ENCODE measurements at places on chromosomes 16 and 17.

DNA sequence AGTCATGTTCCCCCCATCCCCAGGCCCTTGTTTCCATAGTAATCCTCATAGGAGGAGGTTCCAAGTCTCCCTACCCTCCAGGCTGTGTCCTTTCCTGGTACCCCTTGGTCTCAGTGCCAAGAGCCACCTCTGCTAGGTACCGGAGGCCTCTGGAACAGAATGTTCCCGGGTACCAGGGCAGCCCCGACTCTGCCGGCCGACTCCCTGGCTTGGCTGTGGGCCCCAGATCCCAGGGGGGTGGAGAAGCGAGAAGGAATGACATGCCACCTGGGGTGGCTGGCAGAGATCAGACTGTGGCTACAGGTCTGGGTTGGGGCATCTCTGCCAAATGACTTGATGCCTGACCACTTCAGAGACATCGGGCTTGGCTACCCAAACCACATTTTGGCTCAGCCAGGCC, 3.6 kb downstream of the STAC2 start:
- DNase-seq = no peak

DNA sequence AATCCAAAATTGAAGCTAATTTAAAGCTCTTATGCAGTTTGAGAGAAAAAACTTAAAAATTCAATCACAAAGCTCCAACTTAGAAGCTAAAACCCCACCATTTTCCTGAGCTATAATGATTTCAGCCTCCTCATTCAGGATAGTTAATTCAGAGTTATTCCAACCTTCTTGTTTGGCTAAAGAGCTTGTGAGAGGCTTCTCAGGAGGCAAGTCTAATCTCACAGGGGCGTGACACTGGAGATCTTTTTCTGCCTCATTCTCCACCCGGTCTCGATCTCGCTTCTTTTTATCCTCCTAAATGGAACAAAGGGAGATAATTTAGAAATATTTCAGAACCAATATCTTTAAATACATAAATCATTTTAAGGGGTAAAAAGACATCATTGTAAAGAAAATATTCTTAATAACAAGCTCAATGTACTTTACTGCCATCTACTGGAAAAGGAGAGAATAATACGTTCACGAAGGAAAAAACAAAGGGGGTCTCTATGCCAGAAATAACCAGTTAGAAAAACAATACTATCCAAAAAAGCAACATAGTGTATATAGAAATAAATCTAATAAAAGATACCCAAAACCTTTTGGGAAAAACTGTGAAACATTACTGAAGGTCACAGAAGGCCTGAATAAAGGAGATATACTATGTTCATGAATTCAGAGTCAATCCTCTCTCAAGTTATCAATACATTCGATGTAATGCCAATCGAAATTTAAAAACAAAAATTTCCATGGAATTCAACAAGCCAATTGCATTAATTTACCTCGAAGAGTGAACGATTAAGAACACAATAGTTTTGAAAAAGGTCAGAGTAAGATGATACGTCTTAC, 13.9 kb downstream of the BRD7 start:
- DNase-seq = no peak

DNA sequence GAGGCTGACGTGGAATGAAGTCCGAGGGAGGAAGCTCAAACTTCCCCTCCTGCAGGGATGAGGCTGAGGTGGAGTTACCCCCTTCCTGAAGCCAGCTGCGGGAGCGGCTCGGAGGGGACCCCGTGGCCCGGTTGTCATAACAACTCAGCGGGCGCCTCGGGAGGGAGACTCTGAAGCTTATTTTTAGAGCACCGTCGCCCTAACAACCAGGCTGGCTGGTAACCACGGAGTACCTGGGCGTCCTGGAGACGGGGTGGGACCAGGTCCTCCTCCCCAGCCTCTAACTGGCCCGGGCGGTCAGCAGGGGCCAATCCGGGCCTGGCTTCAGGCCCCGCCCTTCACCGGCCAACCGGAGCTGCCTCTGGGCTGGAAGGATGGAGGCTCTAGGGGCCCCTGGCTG, 27.7 kb downstream of the NECAB2 start:
- DNase-seq = peak; percentile 90

DNA sequence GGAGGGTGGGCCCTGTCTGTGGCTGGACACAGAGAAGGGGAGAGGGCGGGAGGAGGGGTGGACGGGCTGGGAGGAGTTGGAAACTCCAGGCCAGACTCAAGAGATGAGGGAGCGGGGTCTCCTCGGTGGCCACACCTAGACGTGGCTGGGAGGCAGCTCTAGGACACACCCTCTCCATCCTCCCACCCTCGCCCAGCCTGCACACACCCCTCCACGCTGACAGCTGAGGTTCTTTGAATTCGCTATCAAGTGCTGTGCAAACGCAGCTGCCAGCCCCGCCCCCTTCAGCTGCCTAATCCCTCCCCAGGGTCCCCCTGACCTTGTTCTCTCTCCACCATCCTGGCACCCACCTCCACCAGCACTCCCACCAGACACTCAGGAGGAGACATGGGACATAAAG, 48.7 kb downstream of the DNAH17 start:
- no peak for DNase-seq

DNA sequence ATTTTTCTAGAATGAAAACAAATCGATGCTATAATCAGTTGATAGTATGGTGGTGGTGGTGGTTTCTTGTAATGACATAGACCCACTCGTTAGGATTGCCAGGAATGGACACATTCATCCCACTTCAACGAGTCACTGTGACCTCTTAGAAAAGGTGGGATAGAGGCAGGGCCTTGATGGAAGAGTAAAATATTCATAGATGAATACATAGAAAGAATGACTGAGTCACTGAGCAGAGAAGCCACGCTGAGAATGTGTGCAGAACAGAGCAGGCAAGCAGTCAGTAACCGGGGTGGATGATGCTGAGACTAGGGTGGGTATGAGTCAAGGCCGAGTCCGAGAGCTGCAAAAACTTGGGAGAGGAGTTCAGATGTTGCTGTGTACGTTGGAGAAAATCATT, 129.9 kb downstream of the PITPNC1 start:
- DNase-seq = no peak

- no peak for DNase-seq
Observed at GRCh38 chr17:81044764-81045589, 10.0 kb downstream of the BAIAP2 start.

- peak; percentile 69 for DNase-seq
Observed at GRCh38 chr17:17740615-17741348, 59.5 kb downstream of the RAI1 start.

DNA sequence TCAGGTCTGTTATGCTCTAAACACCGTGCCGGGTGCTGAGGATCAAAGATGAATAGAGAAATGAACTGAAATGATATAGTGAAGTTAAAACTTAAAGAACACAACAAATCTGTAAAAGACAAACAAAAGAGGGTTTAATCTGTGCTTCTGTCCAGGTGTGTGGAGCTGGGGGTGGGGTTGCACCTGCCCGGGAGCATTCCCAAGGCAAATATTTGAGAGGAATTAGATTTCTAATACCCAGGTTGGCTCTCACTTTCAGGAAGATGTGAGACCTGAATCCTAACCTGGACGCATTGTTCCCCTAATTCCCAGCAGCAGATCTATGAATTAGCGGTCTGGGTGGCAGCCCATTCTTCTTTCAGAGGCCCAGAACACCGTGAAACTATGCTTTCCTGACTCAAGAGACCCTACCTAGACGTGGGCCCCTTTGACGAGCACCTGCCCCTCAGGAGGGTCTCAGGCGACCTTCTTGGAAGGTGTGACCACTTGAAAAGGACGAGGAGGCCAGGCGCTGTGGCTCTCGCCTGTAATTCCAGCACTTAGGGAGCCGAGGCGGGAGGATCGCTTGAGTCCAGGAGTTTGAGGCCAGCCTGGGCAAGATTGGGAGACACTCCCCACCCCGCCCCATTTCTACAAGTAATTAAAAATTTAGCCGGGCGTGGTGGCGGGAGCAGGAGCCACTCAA, 677 bp upstream of the RANGRF start:
- no peak for DNase-seq

DNA sequence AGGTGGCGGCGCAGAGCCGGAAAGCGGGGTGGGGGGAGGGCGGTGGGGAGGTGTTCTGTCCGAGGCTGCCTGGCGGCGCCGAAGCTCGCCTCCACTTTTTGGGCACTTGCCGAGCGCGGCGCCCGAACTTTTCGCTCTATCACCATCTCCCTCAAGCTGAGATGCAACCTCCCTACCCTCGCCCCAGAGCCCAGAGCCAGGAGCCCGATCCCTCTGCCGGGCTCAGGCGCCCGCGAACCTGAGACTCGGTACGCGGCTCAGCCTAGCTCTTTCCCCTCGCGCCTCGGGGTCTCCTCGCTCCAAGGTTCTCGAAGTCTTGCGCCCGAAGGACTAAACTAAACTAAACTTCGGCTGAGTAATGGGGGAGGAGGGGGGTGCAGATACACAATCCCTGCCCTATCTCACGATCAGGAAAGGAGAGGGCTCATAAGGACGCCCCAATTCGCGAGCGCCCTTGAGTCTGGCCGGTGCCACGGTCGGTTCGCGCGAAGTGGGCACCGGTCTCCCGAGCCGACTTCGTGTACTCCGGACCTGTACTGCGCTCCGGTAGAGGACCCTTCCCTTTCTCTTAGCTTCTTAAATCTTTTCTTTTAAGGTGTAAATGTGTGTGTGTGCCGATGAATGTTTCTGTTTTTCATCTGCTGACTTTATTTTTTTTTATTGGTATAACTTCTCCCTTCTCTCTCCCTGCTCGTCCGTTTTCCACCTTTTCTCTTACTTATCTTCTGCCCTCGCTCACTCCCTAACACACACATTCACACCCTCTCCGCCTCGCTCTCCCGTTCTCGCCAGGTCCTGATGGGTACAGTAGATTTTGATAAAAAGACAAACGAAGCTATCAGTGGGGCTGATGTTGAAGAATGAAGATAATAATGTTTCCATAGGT, 1.9 kb upstream of the SALL1 start:
- peak; percentile 76 for DNase-seq

DNA sequence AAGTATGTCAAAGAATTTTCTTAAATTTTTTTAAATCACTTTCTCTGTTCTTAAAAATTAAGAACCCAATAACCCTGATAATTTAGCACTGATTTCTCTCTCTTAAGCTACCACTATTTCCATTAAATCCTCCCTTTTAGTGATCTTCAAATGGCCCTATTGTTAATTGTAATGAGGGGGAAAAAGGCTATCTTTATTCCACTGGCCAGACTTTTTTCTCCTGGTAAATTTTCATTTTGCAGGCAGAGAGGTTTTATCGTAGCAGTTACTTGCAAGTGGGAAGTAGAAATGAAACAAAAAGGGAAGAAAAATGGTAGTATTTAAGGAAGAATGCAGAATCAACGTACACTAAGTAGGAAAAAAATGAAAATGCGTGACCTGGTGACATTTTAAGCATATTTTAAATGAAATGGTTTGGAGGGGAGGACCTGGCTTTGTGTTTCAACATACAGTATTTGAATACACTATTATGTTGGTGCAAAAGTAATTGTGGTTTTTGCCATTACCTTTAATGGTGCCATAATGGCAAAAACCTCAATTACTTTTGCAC, 224.9 kb downstream of the TANC2 start:
- DNase-seq = no peak

- DNase-seq = no peak
Observed at GRCh38 chr17:1482680-1483079, 9.8 kb downstream of the MYO1C start.

- no peak for DNase-seq
Observed at GRCh38 chr16:57713596-57713995, 19.0 kb downstream of the DRC7 start.

- no peak for DNase-seq
Observed at GRCh38 chr17:43897831-43898230, 9.5 kb downstream of the MPP2 start.

- DNase-seq = no peak
Observed at GRCh38 chr17:50331085-50331791, 14.7 kb upstream of the XYLT2 start.

DNA sequence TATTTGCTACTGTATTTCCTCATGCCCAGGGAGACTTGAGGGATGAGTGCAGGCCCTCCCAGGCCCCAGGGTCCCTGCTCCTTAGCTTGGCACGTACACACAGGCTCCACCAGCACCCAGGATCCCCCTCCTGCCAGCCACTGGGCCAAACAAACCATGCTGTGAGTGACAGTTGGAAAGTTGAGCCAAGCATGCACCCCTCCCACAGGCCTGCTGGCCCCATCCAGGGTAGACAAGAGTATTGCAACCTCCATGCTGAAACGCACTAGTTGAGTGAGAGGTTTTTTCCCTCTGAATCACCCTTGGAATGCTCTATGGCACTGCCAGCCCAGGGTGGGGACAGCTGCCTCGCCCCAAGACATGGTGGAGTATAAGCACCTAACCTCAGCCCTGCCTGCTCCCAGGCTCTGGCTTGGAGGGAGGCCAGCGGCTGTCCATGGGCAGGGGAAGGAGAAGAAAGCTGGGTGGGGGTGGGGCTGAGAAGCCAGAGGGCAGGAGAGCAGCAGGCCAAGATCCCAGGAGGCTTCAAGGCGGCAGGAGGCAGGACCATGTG, 49.6 kb downstream of the PITPNM3 start:
- DNase-seq = no peak

- no peak for DNase-seq
Observed at GRCh38 chr16:51449441-51449840, 298.4 kb upstream of the SALL1 start.

- DNase-seq = no peak
Observed at GRCh38 chr16:86241681-86242080, 268.6 kb upstream of the FOXF1 start.

DNA sequence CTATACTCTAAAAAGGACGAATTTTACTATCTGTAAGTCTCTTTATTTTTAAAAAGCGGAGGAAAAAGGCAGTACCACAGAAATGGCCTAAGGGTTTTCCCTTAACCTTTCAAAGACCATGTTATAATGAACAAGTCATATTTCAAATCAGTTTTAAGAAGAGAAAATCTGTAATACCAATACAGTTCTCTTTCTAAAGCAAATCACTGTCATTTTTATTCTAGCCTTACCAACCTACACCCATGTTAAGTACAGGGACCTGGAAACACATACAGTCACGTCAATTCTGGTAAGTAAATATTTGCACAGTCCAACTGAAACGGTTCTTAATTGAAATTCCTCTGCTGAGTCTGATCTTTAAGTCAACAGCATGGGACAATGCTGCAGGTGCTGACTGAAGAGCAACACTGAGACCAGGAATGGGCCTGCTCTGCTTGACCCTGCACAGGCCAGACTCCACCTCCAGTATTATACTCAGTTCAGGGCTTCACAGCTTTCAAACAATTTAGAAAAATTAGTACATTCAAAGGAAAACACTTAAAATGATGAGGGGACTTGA, 20.2 kb downstream of the MBTPS1 start:
- no peak for DNase-seq

DNA sequence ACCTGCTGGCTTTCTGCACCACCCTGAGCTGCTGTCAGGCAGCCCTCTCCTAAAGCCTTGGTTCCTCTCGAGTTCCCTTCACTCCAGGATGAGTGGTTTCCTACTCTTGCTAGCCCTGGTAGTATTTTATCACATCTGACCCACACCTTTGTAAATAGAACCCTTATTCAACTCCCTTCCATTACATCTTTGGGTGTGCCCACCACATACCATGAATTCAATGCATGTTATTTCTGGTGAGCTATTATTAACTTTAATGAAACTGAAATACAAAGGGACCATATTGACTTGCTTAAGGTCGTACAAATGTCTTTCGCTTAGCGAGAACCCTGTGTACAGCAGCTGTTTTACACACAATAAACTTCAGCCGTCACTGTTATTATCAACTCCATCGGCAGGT, 521.3 kb downstream of the GRIN2A start:
- DNase-seq = no peak

GRCh38 chr17:28282596-28282995, 36.4 kb upstream of the TMEM97 start:
- DNase-seq = no peak

Measured in head of caudate nucleus (tissue), 42 donors.